ENCODE measurements at places on chromosomes 11 and 22.
A peak's percentile ranks its signal among the peaks of the same experiment; 100 is the strongest.

- no peak overlapping the region for H3K4me3 ChIP-seq
- H3K36me3 ChIP-seq, result no peaks in the 10 kb centered on the region
- DNase-seq, result no peak
- peaks cover 16% of the 10 kb centered on the region for H3K4me1 ChIP-seq
These were observed 68.7 kb upstream of the BMAL1 start for GRCh38 chr11:13208921-13209320.

DNA sequence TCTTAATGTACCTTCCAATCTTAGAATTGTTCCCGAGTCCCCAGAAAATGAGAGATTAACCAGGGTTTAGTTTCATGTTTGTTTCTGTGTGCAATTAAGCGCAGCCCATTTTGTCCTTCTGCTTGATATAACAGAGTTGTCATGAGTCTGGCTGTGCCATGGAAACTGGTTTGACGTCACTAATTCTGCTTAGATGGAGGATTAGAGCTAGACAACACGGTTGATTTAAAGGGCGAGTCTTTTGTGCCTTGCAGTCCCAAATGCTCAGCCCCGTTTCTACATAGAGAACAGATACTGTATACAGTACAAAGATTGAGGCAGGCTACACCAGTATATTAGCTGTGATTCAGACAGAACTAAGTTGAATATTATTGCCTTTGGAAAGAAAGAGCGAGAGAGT lies 45.5 kb upstream of the ALKBH3 start:
- no peaks in the 10 kb centered on the region for H3K4me1 ChIP-seq
- H3K27ac ChIP-seq, result no peak overlapping the region
- H3K36me3 ChIP-seq, result peaks cover 18% of the 10 kb centered on the region
- no peaks in the 10 kb centered on the region for H3K27me3 ChIP-seq

DNA sequence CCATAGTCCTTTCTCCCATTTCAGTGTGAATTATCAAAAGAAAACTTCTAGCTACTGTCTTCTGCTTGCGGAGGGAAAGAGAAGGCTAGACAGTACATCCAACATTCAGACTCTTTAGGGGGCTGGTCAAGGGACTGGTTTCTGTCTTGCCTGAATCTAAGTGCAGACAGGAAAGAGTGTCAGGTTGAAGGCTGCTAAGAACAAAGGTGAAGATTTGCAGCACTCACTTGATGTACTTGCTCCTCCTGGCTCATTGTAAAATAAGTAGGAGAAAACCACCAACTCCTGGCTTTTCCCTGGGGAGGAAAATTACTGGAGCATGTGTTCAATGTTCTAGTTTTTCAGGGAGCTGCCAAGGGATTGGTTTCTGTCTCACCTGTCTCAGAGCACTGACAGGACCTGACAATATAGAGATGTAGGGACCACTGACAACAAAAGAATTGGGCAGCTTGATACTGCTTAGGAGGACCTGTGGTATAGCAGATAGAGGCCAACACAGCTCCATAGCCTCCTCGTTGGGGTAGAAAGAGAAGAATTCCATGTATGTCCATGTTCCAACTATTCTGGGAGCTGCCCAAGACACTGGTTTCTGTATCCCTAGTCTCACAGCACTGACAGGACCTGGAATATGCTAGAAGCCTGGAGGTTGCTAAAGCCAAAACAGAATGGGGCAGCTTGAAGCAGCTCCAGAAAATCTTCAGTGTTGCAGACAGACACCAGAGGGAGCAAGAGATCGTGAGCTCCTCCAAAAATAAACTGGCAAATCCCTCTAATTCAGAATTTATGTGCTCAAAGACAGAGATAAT lies 39.7 kb upstream of the MMP12 start:
- H3K4me3 ChIP-seq, result no peak overlapping the region
- H3K27me3 ChIP-seq, result no peaks in the 10 kb centered on the region
- no peaks in the 10 kb centered on the region for H3K36me3 ChIP-seq
- no peaks in the 10 kb centered on the region for H3K4me1 ChIP-seq

GRCh38 chr11:33692541-33692940 lies 8.1 kb downstream of the C11orf91 start:
- H3K27ac ChIP-seq, result peak overlapping the region; percentile 81
- H3K4me3 ChIP-seq, result no peak overlapping the region
- peaks cover 32% of the 10 kb centered on the region for H3K4me1 ChIP-seq
- no peak for DNase-seq

DNA sequence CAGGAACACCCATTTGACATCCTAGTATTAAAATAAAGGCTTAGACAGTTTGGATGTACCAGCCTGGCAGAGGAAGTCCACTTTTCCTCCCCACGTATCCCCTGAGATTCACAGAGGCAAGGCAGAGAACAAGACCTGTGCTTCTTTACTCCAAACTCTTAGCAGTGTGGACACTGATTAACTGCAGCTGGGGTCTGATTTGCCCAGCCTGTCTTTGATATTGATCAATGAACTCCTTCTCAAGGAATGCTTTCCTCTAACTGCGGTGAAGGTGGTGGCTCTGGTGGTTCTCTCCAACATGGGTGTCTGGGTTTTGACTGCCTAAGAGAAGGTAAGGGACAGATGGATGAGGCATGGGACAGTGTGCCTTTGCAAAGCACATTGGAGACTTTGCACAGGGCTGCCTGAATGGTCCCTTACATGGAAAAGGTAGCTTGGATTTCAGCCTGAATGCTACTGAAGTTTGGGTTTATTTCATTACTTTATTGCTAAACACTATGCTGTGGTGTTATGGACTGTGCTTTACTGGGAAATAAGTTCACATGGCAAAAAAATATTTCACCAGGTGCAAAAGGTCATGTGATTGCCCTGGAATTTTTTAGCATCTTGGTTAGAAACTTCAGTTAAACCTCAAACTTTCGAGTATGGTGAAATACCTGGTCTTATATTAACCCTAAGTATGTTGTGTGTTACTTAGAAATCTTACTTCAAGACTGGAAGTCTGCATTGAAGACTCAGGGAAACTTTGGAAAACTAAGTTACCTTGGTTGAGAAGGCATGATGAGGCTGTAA lies 1.8 kb downstream of the GAS2 start:
- H3K4me1 ChIP-seq, result peaks cover 6% of the 10 kb centered on the region
- no peak overlapping the region for H3K4me3 ChIP-seq
- peaks cover 35% of the 10 kb centered on the region for H3K27me3 ChIP-seq
- no peak for DNase-seq
- no peaks in the 10 kb centered on the region for H3K36me3 ChIP-seq
- no peak overlapping the region for H3K27ac ChIP-seq

- no peak overlapping the region for H3K4me3 ChIP-seq
- H3K36me3 ChIP-seq, result no peaks in the 10 kb centered on the region
- H3K27ac ChIP-seq, result no peak overlapping the region
- no peak for DNase-seq
- H3K4me1 ChIP-seq, result no peaks in the 10 kb centered on the region
These were observed 263.2 kb downstream of the BUD13 start for GRCh38 chr11:116509551-116509950.

Measured in upper lobe of right lung (tissue), 1 donor.